ENCODE measurements at places on chromosomes 1 and 21.

DNA sequence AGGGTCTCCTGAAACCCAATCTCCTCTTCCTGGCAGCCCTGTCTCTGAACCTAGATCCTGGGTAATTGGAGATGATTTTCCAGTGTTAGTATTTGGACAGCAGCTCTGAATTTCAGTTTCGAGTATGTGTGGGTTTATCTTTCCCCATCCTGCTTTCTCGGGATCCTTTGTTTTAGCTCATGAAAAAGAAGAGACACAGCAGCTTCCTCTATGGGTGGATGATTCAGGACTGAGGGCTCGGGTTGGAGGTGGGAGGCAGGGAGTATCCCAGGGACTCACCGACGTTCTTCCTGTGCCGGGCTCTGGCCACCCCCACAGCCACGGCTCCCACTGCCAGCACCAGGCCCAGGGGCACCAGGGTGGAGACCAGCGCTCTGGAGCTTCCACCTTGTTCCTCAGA, 10.4 kb upstream of the FCMR start:
- DNase-seq = no peak

- DNase-seq = peak; percentile 20
Observed at GRCh38 chr1:52141513-52142219, at the start of gene ZFYVE9. TSS of gene ZFYVE9 (plus strand) at chr1:52142089. CDS start at chr1:52233207, 91,118 bp downstream.

- DNase-seq = no peak
Observed at GRCh38 chr1:12413664-12414410, 184.0 kb downstream of the VPS13D start.

GRCh38 chr21:43676391-43676790, 17.0 kb downstream of the RRP1B start:
- DNase-seq = no peak

DNA sequence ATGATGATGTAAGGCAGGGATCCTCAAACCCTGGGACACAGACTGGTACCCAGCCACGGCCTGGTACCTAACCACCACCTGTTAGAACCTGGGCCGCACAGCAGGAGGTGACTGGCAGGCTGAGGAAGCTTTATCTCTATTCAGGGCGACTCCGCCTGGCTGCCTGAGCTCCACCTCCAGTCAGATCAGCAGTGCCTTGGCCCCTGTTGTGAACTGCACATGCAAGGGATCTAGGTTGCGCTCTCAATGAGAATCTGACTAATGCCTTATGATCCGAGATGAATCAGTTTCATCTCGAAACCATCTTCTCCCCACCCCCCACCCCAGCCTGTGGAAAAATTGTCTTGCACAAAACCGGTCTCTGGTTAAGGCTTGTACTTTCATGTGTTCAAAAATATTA, 4.2 kb downstream of the RNPC3 start:
- no peak for DNase-seq

DNA sequence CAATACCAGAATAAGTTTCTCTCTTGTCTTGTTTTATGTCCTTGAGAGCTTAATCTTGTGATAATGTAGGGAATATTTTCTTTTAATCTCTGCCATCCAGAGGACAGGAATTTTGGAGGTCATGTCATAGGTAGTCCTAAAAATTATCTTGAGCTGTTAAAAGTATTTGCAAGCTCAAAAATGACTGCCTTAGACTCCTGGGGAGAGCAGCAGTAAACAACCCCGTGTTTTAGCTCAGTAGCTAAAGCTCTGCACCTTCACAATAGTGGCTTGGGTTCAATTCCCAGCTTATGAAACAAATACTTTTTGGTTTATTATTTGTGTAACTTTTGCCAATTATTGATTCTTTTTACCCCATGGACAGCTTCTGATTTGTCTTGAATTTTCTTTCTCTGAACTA, 99.4 kb upstream of the OLFM3 start:
- no peak for DNase-seq

- no peak for DNase-seq
Observed at GRCh38 chr1:2108213-2108876, 58.1 kb downstream of the PRKCZ start.

DNA sequence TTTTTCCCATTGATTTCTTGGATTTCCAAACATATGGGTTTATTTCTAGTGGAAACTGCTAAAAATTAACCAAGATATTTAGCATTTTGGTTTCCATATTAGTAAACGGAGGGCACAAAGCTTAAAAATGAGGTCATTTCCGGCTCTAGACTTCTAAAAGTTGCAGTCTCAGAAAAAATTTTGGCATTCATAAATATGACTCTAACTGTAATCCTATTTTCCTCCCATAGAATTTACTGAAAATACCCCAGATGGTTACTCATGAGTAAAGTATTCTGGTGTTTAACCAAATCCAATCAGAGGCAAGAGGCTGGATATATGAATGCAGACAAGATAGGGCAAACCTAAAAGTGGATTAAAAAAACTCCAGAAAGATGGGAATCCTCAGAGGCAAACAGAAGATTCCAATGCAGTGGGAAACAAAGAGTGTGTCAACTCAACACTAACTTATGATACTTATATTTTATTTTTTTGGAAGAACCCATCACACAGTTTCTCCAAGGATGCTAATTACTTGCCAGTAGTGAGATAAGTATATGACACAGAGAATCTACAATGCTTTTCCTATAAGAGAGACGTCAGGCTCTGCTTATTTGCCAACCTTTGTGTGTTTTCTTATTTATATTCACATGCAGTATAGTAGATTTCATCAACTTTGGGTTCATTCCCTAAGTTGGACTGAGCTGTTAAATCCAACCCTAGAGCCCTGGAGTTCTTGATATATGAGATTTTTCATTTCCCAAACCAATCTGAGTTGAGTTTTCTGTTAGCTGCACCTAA, 90.1 kb upstream of the BCL10 start:
- DNase-seq = no peak

- DNase-seq = no peak
Observed at GRCh38 chr1:202638019-202638700, 72.1 kb downstream of the SYT2 start.

DNA sequence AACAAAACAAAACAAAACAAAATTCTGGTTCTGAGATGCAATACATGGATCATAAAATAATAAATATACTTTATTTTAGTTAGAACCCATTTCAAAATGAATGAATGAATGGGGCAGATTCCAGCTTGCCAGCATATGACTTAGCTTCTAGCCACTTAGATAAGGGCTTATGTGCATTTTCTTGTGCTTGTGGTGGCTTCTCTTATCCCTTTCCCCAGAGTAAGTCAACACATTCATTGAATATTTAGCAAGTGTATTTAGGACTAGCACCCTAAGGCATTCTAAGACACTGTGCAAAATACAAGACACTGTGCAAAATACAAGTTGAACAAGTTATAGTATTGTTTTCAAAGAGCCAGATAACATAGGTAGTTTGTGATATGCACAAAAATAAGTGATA, 4.7 kb downstream of the ADIPOR1 start:
- DNase-seq = no peak

GRCh38 chr1:8764293-8764937, 53.0 kb downstream of the RERE start:
- no peak for DNase-seq

DNA sequence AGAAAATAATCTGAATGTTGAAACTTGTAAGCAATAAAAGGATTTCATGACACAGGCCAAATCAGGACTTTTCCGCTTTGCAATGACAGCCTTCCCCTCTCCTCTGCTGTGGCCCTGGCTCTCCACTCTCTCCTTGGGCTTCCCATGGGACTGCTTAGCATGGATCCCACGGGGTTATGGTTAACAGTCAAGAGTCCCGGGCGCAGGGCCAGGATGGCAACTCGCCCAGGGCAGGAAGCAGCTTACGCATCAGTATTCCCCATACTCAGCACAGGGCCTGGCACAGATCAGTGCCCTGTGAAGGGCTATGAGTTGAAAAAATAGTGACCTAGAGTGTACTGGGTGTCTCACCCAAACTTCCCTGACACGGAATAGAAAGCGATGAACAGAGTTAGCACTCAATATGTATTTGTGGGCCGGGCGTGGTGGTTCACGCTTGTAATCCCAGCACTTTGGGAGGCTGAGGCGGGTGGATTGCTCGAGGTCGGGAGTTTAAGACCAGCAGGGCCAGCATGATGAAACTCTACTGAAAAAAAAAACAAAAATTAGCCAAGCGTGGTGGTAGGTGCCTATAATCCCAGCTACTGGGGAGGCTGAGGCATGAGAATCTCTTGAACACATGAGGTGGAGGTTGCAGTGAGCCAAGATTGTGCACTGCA, 29.1 kb upstream of the GRHL3 start:
- DNase-seq = no peak

- DNase-seq = no peak
Observed at GRCh38 chr1:12448746-12449177, 169.2 kb downstream of the DHRS3 start.

- peak; percentile 73 for DNase-seq
Observed at GRCh38 chr1:209884665-209885117, 53.3 kb upstream of the SYT14 start.

DNA sequence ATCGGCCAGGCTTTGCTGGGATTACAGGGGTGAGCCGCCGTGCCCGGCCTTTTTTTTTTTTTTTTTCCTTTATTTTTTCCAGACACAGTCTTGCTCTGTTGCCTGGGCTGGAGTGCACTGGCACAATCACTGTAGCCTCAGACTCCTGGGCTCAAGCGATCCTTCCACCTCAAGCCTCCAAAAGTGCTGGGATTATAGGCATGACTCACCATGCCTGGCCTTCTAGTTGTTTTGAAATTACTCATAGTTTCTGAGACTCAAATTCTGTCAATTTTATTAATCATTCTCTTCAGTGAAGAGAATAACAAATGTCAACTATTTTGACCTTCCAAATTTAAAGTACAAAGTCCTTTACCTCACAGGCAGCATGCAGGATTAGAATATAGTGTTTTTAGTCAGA, 374.5 kb downstream of the PLA2G4A start:
- no peak for DNase-seq

DNA sequence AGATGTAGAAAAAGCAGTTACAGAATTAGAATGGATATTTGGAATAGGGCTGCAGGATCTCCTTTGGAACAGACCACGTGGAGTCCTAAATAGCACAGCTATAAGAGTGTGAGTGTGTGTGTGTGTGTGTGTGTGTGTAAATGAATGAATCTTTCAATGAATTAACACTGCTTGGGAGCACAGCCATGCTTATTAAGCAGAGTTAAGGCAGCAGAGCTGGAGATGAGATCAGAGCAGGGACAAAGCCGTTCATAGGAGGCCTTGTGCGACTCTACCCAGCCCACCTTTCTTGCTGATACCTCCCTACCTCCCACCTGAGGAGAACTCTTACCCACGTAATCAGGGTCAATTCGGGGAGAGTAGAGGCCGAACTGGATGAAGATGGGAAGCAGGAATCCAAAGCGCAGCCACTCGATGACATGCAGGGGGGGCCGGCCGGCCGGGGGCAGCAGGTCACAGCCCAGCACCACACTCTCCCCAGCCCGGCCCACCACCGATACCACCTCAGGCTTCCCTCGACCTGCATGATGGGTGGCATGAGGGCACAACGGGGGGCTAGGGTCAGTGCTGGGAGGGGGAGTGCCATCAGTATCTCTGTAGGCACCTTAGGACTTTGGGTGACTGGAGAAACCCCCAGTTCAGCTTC, 2.7 kb downstream of the IGSF9 start:
- DNase-seq = no peak

DNA sequence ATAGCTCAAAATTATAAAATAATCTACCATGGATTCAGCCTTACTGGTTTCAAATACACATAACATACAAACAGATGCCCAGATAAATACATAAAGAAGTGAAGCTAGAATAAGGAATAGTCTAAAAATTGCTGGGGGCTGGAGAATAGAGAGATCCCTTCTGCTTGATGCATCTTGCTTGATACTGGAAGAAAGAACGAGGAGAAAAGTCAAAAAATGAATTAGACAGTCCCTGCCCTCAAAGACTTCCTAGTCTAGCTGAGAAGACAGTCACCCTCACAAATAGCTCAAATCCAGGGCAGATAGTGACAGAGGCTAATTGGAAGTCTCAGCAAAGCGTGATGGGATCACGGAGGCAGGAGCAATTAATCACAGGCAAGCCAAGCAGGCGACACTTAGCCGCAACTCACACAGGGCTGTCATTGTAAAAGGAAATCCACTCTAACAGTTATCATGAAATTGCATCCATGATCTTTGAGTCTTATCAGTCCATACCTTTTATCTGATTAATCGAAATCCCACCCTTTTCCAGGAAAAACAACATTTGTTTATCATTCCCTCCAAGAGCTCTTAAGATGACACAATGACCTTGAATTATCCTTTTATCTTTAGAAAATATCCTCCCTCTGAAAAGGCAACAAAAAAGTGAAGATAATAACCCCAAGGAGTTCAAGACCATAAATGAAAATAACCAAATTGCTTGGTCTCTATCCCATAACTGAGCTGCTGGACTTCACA, 59.7 kb upstream of the TIAM1 start:
- no peak for DNase-seq

- DNase-seq = no peak
Observed at GRCh38 chr1:245173446-245174211, 18.8 kb downstream of the KIF26B start.

DNA sequence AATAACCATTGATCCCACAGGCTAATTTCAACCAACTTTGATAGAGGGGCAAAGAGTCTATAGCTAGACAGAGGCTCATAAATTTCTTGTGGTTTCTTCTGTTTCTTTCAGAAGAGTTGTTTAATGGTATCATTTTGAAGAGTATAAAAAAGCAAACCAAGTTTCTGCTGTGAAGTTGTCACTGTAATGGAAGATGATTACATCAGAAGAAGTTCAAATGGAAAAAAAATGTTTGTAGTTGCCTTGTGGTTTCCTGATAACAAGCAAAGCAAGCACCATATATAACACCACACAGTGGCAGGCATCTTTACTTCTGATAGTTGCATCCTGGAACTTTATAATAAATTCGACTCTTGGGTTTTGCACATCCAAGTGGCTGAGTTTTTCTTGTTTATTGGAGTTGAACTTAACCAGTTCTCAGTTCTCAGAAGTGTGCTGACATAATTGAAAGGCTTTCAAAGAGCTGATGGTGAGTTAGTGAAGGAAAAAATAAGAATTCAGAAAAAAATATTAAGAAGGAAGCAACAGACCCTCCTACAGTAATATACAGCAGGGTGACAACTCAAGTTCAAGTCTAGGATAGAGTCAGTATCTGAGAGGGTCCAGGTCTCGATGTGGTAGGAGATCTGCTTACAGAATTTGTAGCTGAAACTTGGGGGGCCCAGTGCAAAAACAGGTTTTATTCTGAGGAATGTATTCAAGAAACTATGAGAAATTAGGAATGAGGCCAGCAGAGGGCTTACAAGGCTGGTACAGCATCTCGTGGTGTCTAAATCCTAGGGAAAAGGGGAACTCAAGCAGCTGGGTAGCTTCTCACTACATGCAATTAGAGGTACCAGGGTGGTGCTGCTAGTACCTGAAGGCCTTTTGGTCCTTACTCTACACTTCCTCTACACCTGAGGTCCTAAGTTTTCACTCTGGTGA, 123.5 kb downstream of the CRB1 start:
- DNase-seq = no peak

- DNase-seq = no peak
Observed at GRCh38 chr21:37529649-37530048, 163.1 kb downstream of the DYRK1A start.

GRCh38 chr1:239930686-239931262, 160.9 kb upstream of the FMN2 start:
- DNase-seq = no peak

DNA sequence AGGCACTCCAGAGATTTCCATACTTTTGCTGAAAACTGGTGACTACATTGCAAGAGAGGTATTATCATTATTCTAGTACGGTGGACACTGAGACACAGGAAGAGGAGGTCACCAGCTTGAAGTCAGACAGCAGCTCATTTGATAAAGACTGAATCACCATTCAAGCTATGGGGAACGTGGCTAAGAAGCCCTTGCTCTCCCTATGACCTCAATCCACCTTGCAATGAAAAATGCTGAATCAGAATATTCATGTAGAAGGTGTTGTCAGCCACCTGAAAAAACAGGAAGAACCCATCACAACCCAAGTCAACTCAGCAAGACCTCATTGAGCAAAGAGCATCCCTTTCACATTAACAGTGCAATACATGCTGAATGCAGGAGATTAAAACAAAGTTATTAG, 59.0 kb upstream of the FGGY start:
- DNase-seq = no peak
